Calu3 (cell line): ENCODE measurements at places on chromosomes 6 and 20. TPM values are rescaled to one million over a fixed set of nuclear protein-coding genes. Genes with fewer than 3 reads are reported as not detected.

SAMD3 gene
- total RNA-seq = not detected in 2 replicates

GRCh38 chr20:11496380-11496779, 421.3 kb upstream of the BTBD3 start:
- no peak overlapping the region for H3K27ac ChIP-seq
- H3K27me3 ChIP-seq = no peaks in the 10 kb centered on the region
- H3K4me1 ChIP-seq = no peaks in the 10 kb centered on the region
- no peak overlapping the region for H3K4me3 ChIP-seq

SPINT3 gene
- not detected in 2 replicates for total RNA-seq

GRCh38 chr6:81865712-81866111, 113.2 kb upstream of the TENT5A start:
- H3K27me3 ChIP-seq = peaks cover 1% of the 10 kb centered on the region
- H3K4me3 ChIP-seq = no peak overlapping the region
- no peak for DNase-seq
- H3K4me1 ChIP-seq = peaks cover 14% of the 10 kb centered on the region
- H3K36me3 ChIP-seq = no peaks in the 10 kb centered on the region
- no peak overlapping the region for H3K27ac ChIP-seq

DNA sequence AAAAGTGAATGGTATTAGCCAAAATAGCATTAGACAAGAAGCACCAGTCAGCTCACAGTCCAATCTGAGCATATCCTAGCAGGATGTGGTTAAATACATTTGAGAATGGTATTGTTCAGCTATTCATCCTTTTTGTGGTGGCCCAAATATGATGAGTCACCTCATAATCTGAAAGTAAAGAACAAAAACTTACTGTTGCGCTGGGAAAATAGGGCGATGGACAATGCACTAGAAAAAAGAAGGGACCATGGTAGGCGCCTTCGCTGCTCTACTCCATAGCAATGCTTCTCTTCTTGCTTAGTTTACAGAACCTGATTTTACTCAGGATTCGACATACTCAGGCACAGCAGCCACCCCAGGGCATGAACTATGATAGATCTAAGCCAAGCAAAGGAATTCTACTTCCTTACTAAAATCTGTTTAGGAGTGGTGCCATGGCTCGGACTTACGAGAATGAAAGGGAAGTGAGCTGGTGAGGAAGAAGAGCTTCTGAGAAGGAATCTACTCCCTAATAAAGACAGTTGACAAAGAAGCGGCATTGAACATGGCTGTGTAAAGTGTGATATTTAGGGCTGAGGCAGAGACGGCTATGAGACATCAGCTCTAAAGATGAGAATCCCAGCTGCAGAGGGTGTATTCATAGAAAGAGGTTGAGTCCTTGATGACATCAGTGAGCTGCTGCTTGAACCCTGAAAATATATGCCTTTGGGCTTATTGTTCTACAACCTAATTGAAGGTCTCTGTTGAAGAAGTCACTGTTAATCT, 16.6 kb upstream of the FBXO9 start:
- no peak overlapping the region for H3K4me3 ChIP-seq
- no peaks in the 10 kb centered on the region for H3K36me3 ChIP-seq
- peaks cover 21% of the 10 kb centered on the region for H3K4me1 ChIP-seq
- DNase-seq = no peak
- H3K27me3 ChIP-seq = no peaks in the 10 kb centered on the region

GPSM3 gene
- 6.2 and 6.3 TPM in 2 replicates for total RNA-seq

SLC13A3 gene
- 0.49 TPM in 1 of 2 replicates, not detected in the other for total RNA-seq

UNC5CL gene
- total RNA-seq = 10.6 and 15.9 TPM in 2 replicates

SRMS gene
- not detected in 2 replicates for total RNA-seq

NRSN1 gene
- 0.14 TPM in 1 of 2 replicates, not detected in the other for total RNA-seq

DNA sequence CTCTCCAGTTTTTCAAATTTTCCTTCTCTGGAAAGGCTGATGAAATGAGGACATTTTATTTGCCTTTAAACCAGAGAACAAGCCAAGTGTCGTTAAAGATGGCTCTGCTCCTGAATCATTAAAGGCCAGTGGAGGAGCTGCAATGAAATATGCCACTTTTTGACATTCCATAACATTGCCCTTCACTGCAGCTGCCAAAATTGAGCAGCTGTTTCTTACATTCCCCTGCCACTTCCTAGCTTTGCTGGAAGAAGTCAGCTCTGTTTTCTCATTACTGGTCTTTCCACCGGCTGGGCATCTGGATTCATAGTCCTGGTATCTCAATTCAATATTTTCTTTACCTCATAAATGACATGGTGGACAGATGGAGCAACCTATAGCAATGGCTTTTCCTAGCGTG, 45.5 kb upstream of the NRN1 start:
- no peak overlapping the region for H3K4me3 ChIP-seq
- DNase-seq = no peak
- peaks cover 15% of the 10 kb centered on the region for H3K27me3 ChIP-seq
- H3K4me1 ChIP-seq = no peaks in the 10 kb centered on the region

- DNase-seq = no peak
- no peaks in the 10 kb centered on the region for H3K27me3 ChIP-seq
- H3K27ac ChIP-seq = no peak overlapping the region
- no peak overlapping the region for H3K4me3 ChIP-seq
- H3K4me1 ChIP-seq = no peaks in the 10 kb centered on the region
- H3K36me3 ChIP-seq = no peaks in the 10 kb centered on the region
Observed at GRCh38 chr6:134152767-134153485, 100.5 kb upstream of the SLC2A12 start.

GRCh38 chr6:117149324-117149723, 116.0 kb upstream of the VGLL2 start:
- no peak for DNase-seq
- H3K27ac ChIP-seq = no peak overlapping the region
- no peaks in the 10 kb centered on the region for H3K4me1 ChIP-seq
- no peaks in the 10 kb centered on the region for H3K36me3 ChIP-seq
- H3K27me3 ChIP-seq = no peaks in the 10 kb centered on the region
